Ovary (tissue), 10 donors: ENCODE measurements at places on chromosomes 3 and 15. TPM values are rescaled to one million over a fixed set of nuclear protein-coding genes. Genes with fewer than 3 reads are reported as not detected.

DNA sequence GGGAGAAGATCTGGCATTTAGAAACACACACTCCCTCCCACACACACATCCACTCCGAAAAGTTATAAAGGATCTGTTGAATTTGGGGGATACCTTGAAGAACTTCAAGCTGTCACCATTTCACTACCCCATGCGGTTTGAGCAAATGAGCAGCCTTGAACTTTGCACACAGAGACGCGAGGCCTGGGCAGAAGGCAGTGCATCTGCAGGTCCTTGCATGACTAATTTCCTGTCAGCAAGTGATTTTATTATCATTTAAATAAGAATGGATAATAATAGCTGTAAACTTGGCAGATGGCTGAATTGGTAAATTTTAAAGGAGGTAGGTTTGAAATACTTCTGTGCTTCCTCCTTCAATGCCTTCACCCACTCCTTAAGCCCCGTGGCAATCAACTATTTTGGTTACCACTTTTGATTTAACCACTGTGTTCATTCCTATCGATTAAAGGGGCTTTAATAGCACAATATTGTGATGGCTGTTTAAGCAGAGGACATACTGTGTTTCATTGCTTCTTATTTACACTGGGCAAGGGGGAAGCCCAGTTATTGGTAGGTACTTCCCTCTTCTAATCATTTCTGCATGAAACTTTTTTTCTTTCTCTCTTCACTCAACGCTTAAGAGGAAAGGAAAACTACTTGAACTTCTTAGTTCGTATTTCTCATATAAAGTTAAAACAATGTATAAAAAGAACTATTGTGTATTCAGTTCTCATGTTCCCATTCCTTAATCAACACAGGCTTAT lies 108.1 kb downstream of the ROBO2 start:
- no peak for DNase-seq
- no peak overlapping the region for H3K27ac ChIP-seq
- H3K36me3 ChIP-seq = no peaks in the 10 kb centered on the region
- peaks cover 3% of the 10 kb centered on the region for H3K4me1 ChIP-seq
- H3K4me3 ChIP-seq = no peak overlapping the region
- H3K27me3 ChIP-seq = no peaks in the 10 kb centered on the region

- H3K4me3 ChIP-seq = no peak overlapping the region
- H3K27me3 ChIP-seq = no peaks in the 10 kb centered on the region
- no peak for DNase-seq
- no peak overlapping the region for H3K27ac ChIP-seq
Observed at GRCh38 chr3:157460253-157460652, 23.6 kb downstream of the PTX3 start.

- no peak overlapping the region for H3K4me3 ChIP-seq
- H3K4me1 ChIP-seq = no peaks in the 10 kb centered on the region
- no peaks in the 10 kb centered on the region for H3K27me3 ChIP-seq
Observed at GRCh38 chr3:144187531-144188210, 216.0 kb downstream of the DIPK2A start.

- no peak overlapping the region for H3K27ac ChIP-seq
- H3K36me3 ChIP-seq = no peaks in the 10 kb centered on the region
- no peaks in the 10 kb centered on the region for H3K27me3 ChIP-seq
- DNase-seq = no peak
- H3K4me1 ChIP-seq = peaks cover 31% of the 10 kb centered on the region
Observed at GRCh38 chr15:74402873-74403587, 30.7 kb downstream of the SEMA7A start.

DNA sequence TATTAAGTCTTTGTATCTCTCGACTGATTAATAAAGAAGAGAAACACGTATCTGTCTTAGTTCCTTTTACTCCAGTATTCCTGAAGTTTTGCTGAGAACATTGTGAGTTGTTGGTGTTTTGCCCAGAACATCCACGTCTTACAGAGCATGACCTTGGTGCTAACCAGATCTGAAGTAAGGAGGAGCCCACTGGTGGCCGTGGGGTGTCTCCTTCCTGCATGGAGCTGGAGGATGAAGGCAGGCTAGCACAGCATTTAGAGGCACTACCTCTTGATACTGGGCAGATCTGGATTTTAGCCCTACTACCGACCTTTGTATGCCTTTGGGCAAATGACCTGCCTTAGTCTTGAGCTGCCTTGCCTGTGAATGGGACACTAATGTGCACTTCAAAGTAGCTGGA lies 28.9 kb upstream of the ESYT3 start:
- DNase-seq = peak; percentile 65
- H3K4me3 ChIP-seq = no peak overlapping the region
- H3K36me3 ChIP-seq = no peaks in the 10 kb centered on the region
- no peaks in the 10 kb centered on the region for H3K27me3 ChIP-seq
- no peaks in the 10 kb centered on the region for H3K4me1 ChIP-seq

GRCh38 chr15:74776821-74777768 lies 4.8 kb upstream of the CSK start:
- no peaks in the 10 kb centered on the region for H3K36me3 ChIP-seq
- H3K27me3 ChIP-seq = no peaks in the 10 kb centered on the region
- no peak overlapping the region for H3K4me3 ChIP-seq
- DNase-seq = no peak
- H3K27ac ChIP-seq = no peak overlapping the region

The CCDC191 gene
- polyA plus RNA-seq = 3.1 TPM

The AGBL1 gene
- not detected for polyA plus RNA-seq
